IPS DF 19.7 (cell line): ENCODE measurements at places on chromosomes 5 and 9.
A peak's percentile ranks its signal among the peaks of the same experiment; 100 is the strongest.

- no peak for DNase-seq
These were observed 313.6 kb upstream of the PIK3R1 start for GRCh38 chr5:67901814-67902496.

GRCh38 chr5:179916523-179916922 is 8.8 kb upstream of the TBC1D9B start:
- no peak for DNase-seq

GRCh38 chr5:132250547-132250946 is 6.9 kb upstream of the PDLIM4 start:
- DNase-seq: no peak

GRCh38 chr5:33470544-33470943 is 29.8 kb downstream of the TARS1 start:
- peak; percentile 23 for DNase-seq

DNA sequence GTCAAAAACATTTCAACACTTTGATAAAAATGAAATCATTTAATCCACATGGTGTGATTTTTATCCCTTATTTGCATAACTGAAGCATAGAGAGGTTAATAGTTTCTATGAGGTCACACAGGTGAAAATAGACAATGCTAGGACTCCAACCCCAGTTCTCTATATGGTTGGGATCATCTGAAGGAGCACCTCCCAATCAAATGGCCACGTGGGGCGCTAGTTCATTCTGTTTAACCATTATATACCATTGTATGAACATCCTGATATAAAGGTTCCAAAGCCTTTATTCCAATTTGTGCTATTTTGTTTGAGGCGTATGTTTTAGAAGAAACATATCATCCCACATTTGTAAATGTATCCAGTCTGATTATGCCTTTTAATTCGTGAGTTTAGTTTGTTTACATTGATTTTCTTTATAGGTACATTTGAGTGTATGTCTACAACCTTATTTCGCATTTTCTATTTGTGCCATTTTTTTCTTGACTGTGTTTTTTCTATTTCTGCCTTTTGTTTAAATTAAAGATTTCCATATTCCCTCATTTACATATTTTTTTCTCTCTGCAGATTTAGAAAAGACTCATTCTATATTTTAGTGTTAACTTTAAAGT is 1092.0 kb downstream of the MAT2B start:
- DNase-seq: no peak

DNA sequence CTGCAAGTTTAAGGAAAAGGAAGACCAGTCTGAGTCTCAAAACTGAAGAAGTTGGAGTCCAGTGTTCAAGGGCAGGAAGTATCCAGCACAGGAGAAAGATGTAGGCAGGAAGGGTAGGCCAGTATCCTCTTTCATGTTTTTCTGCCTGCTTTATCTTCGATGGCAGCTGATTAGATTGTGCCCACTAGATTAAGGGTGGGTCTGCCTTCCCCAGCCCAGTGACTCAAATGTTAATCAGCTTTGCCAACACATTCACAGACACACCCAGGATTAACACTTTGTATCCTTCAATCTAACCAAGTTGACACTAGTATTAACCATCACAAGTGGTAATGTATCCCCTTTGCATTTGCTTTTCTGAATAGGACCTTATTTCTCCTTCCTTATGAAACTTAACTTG is 535.9 kb upstream of the FTMT start:
- DNase-seq: no peak

- no peak for DNase-seq
These were observed 111.7 kb upstream of the NUDT12 start for GRCh38 chr5:103674251-103674650.
